Motor neuron (in vitro differentiated cells): ENCODE measurements at places on chromosomes 2 and 18. TPM values are rescaled to one million over a fixed set of nuclear protein-coding genes. Genes with fewer than 3 reads are reported as not detected.

PLCL1 gene
- total RNA-seq, result 11.7 and 13.1 TPM in 2 replicates

PRSS56 gene
- 1.7 TPM in 1 of 2 replicates, not detected in the other for total RNA-seq

GNLY gene
- total RNA-seq, result 0.42 and 0.50 TPM in 2 replicates

MYO3B gene
- total RNA-seq, result 0.32 and 0.33 TPM in 2 replicates

PAX8 gene
- total RNA-seq, result 3.6 and 3.9 TPM in 2 replicates

KCNIP3 gene
- total RNA-seq, result 0.51 and 0.75 TPM in 2 replicates

EGR4 gene
- not detected in 2 replicates for total RNA-seq

GPR35 gene
- 0.15 and 0.16 TPM in 2 replicates for total RNA-seq

TNFRSF11A gene
- total RNA-seq, result 0.21 and 0.23 TPM in 2 replicates

MC4R gene
- total RNA-seq, result 0.31 and 0.64 TPM in 2 replicates

KCNJ3 gene
- 0.62 and 0.64 TPM in 2 replicates for total RNA-seq

CAVIN2 gene
- 0.24 and 0.33 TPM in 2 replicates for total RNA-seq
